NCI-H2171 (cell line): ENCODE measurements at places on chromosomes 7 and 10.

DNA sequence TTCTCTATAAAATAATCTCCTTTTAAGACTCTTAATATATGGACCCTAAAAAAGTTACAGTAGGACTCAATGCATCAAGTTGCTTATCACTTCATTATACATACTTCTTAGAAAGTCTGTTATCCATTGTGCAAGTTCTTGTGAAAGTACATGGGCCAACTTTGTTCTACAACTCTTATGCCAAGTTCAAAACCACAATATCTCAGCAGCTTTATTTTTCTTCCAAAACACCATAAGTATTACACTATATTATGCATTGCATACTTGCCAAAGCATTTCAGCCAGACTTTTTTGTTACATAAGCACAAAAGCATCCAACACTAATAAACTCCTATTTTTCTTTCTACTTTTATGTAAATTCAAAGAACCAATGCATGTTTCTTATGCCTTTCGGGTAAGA lies 94.4 kb downstream of the AHR start:
- no peak for DNase-seq

GRCh38 chr7:126685018-126685573 lies 567.6 kb downstream of the GRM8 start:
- no peak for DNase-seq

GRCh38 chr7:92875173-92875572 lies 38.8 kb upstream of the CDK6 start:
- no peak for DNase-seq

DNA sequence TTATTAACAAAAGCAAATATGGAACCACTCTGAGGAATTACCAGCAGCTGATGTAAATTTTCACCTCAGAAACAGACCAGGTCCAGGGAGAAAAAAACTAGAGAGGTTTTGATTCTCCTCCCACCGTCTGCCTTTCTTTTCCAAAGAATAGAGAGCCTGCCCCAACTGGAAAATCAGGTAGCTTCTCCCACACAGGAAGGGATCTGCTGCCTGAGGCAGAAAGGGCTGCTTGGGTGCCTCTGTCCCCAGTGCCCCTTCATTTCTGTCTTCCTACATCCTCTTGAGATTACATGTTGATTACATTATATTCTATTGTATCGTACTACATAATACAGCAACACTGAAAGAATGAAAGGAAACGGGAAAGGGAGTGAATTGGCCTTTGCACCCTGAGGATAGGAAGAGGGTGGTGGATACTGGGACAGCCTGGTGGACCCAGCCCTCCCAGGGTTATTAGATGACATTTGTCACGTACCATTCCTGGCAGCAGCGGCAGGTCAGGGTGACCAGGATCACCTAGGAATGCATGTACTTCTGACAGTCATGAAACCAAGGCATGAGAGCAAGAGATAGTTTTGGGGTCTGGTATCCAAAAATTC lies 8.9 kb downstream of the ST8SIA6 start:
- DNase-seq, result no peak

DNA sequence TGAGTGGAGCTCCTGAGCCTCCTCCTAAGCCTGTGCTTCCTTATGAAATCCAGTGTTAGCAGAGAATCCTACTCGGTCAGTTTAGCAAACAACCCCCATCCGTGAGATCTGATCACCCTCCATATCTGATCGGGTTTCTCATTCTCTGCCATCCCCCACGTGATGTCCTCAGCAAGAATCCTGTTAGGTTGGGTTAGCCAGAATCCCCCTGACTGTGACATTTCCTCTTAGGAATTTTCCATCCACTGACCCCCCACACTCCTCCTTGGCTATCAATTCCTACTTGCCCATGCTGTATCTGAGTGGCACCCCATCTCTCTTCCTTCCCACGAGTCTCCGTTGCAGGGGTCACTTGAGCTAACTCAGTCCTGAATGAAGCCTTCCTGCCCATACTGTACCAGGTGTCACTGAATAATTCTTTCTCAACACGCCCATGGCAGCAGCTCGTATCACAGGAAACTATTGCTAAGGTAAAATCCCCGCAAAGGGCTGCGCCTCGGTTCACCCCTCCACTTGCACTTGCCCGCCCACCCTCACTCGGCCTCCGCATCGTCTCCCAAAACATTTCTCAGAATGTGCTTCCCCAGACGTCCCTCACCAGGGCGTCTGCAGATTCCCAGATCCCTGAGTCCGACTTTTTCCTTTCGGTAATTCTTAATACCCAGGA lies 44.1 kb downstream of the MYOF start:
- no peak for DNase-seq

GRCh38 chr10:61844116-61844822 lies 57.2 kb upstream of the ARID5B start:
- no peak for DNase-seq

- no peak for DNase-seq
Measured at GRCh38 chr10:111392159-111392558, 315.3 kb downstream of the ADRA2A start.

DNA sequence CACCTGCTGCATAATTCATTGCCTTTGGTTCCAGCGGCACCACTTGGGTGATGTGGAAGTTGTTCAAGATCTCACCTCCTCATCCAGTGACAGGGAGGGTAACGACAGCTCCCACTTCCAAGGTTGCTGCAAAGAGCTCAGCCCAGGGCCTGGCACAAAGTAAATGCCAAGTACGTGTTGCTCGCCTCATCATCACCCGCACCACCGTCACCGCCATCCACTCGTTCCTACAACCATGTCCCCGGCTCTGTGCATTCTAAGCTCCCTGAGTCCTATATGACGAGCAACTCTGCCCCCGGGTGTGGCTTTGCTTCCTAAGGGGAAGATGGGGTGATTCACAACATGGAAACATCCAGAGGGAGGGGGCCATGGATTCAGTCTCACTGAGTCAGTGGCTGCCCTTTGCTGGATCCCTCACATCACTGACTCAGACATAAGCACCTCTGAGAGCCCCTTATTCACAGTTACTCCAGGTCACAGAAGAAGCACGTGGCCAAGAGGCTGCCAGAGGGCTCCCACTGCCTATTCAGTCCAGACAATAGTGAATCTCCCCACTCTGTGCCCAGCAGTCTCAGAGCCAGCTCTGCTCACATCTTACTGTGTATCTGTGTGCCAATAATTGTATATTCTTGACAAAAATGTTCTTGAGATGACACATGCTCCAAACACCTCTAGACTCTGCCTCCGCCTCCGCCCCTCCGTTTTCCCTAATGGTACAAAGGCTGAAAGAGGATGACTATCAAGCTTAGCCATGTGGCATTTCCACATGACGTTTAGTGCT lies 159.1 kb downstream of the GFRA1 start:
- DNase-seq, result no peak

DNA sequence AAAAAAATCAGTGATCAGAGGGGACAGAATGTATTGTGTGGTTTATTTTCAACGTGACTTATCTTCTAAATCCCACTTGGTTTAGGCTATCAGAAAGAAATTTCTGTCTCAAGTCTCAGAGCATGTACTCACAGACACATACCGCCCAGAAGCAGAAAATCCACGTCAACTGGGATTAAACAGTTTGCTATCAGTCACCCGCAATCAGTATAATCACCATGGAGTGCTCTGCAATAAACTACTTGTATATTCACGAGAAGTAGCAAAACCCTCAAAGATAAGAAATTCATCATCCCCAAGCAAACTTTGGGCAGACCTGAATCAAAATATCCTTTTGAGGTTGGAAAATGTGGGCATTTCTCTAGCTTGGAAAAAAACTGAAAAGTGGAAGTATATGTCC lies 259.1 kb downstream of the FGFR2 start:
- DNase-seq, result no peak

DNA sequence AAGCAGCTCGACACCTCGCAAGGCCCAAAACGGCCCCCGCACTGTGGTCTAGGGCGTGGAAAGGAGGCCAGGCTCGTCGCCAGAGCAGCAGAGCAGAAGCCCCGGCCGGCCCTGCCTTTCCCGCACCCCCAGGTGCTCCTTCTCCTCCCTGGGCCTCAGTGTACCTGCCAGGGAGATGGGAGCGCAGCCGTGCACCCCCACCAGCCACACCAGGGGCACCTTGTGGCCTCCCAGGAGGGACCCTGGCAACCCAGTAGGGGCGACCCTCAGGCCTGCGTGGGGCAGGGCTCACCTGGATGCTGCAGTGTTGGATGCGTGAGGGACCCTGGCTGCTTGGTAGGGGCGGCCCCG lies 9.5 kb downstream of the PDGFA start:
- DNase-seq, result no peak

GRCh38 chr10:51273574-51273973 lies 199.3 kb downstream of the PRKG1 start:
- DNase-seq, result no peak

DNA sequence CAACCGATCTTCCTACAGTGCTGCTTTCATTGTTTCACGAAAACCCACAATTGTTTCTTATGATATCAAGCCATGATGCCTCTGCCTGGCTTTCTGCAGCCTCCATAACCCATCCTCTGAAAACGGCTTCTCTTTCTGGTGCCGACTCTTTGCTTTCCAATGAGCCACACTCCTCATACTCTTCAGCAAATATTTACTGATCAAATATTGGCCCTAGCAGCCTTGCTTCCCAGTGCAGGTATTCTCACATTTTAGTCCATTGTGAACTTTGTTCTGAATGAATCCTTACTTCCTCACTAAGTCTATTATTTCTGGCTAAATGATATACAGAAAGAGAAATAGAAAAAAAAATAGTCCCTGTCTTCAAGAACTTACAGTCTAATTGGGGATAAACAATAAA lies 35.5 kb downstream of the LAMB1 start:
- DNase-seq, result no peak

GRCh38 chr7:55066524-55066923 lies 47.7 kb downstream of the EGFR start:
- no peak for DNase-seq

- DNase-seq, result no peak
Measured at GRCh38 chr10:86300399-86300925, 66.1 kb downstream of the GRID1 start.

GRCh38 chr10:123139521-123140163 lies 3.9 kb downstream of the HMX3 start:
- DNase-seq, result no peak

- DNase-seq, result no peak
Measured at GRCh38 chr7:42253316-42253715, 16.3 kb upstream of the GLI3 start.

DNA sequence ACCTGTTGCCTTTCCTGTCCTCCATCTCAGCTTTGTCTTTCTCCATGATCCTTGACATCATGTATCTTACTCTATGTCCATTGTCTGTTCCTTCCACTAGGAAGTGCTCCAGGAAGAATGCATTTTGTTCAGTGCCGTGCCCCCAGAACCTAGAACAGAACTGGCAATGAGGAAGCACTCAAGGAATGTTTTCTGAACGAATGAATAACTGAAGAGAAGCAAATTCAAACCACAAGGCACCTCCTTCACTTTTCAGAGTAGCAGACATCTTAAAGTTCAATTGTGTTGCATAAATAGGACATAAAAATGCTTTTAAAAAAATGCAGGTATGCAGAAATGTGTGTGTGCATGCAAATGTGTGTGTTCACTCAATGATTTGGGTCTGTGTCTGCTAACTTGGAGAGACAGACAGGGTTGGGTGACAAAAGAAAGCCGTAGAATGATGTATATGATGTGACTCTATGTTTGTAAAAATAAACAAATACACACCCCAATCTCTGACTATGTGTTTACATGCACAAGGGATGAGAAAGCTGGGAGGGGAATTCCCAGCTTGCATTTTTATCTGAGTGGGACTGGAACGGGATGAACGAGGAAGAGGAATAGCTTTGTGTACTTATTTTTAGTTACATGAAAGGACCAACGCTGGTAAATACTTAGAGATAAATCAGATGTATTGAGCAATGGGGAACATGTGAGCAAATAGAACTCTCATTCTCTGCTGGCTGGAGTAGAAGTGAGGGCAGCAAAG lies 237.7 kb downstream of the FANK1 start:
- DNase-seq, result no peak

- no peak for DNase-seq
Measured at GRCh38 chr7:132471515-132471914, 104.8 kb downstream of the PLXNA4 start.

GRCh38 chr7:157544226-157544625 lies 207.4 kb downstream of the DNAJB6 start:
- no peak for DNase-seq

GRCh38 chr10:130957423-130957822 lies 354.1 kb downstream of the TCERG1L start:
- no peak for DNase-seq

GRCh38 chr7:16265863-16266458 lies 155.4 kb downstream of the CRPPA start:
- no peak for DNase-seq

DNA sequence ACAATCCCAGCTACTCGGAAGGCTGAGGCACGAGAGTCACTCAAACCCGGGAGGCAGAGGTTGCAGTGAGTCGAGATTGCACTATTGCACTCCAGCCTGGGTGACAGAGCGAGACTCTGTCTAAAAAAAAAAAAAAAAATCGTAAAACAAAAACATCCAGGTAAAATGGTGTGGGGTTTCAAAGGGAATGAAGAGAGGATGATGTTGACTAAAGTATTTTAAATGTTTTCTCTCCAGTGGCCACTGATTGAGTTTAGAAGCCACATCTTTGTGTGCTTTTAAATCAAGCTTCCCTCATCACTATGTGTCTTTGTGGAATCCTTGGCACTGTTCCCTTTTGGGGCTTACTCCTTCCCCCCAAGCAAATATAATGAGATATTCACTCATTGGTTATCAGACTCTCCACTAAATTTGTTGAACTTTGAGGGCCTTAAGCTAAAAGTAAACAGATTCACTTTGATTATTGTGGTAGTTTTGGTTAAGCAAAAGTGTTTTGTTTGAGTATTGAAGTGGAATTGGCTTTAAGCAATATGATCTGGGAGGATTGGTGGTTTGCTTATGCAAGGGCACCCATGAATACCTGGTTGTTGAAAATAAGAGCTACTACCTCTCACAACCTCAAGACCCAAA lies 162.9 kb downstream of the CDK14 start:
- DNase-seq, result no peak

DNA sequence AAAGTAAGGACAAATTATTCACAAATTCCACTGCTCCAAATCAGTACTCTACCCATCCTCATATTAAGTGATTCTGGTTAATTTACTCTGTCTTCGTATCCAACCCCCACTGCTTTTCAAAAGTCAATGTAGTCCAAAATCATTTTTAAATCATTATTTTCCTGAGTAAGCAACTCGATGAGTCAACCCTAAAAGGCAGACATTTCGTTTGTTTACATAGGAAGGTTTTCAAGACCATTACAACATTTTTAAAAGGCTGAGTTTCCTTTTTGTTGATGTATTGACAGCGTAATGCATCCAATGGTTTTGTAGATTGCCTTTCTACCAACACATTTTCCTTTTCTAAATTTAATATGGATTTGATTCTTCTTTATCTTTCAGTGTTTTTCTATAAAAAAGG lies 523.0 kb upstream of the ANKRD30A start:
- DNase-seq, result no peak

- no peak for DNase-seq
Measured at GRCh38 chr10:67549390-67549789, 146.6 kb downstream of the CTNNA3 start.
